Upper lobe of left lung (tissue), 6 donors: ENCODE measurements at places on chromosomes 3 and 15.

DNA sequence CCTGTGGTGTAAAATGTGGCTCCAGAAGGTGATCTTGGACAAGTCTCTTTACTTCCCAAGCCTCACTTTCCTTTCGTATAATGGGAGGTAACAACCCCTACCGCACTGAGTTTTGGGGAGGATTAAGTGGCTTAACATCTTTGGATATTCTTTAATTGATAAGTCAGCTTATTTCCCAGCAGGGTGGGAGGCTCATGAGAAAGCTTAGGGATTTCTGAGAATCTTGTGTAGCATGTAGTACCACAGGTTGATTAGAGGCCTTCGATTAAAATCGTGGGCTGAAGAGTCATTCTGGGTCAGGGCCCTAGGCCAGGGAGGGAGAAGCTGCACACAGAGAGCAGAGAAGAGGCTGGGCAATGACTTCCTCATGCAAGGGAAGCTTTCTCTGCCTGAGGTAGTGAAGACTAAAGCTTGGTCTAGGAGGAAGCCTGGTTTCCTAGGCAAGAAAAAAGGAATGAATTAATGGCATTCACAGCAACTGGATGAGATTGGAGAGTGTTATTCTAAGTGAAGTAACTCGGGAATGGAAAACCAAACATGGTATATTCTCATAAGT lies 1.5 kb upstream of the NMNAT3 start:
- DNase-seq, result no peak

DNA sequence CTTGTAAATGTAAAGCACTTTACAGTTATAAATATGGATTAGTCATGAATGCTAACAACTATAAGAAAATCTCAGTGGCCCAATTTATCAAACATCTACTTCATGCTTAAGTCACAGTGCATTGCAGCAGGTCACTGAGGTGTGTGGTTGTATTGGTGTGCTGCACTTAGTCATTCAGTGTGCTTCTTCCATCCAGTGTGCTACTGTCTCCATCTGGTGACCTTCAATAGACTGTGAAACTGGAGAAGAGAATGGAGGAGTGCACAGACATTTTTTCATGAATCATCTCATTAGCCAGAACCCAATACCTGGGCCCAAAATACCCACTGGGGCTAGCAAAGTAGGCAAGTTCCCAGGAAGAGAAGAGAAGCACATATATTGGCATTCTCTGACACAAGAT lies 199.6 kb downstream of the SHOX2 start:
- no peak for DNase-seq

GRCh38 chr15:74442063-74442462 lies 8.3 kb upstream of the SEMA7A start:
- DNase-seq, result no peak

- no peak for DNase-seq
Measured at GRCh38 chr3:47701388-47701787, 80.3 kb downstream of the SMARCC1 start.

- no peak for DNase-seq
Measured at GRCh38 chr15:80414546-80415357, 10.6 kb downstream of the ARNT2 start.

GRCh38 chr3:114659109-114660061 lies 365.6 kb downstream of the TIGIT start:
- DNase-seq, result no peak

DNA sequence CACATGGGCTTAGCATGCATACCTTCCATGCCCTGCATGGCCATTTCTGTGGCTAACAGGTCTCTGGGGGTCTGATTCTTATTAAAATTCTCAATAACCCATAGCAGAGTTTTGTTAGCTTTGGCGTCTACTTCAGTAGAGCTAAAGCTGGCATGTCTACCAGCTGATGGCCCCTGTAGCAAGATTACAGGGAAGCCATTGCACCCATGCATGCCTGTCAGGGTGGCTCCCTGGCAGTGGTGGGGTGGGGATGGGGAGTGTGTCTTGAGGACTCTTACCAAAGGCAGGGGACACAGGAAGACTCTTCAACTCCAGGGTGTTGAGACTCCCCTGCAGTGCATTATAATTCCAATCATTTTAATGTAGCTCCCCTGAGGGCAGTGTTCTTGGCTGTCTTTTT lies 4.7 kb downstream of the KY start:
- no peak for DNase-seq
